AG04450 (cell line): ENCODE measurements at places on chromosomes 1 and 21. TPM values are rescaled to one million over a fixed set of nuclear protein-coding genes. Genes with fewer than 3 reads are reported as not detected.
A peak's percentile ranks its signal among the peaks of the same experiment; 100 is the strongest.

GRCh38 chr1:72915581-72915980 is 633.2 kb upstream of the NEGR1 start:
- DNase-seq = no peak

- DNase-seq = peak; percentile 58
Measured at GRCh38 chr1:16243936-16244649, 7.1 kb upstream of the CPLANE2 start.

DNA sequence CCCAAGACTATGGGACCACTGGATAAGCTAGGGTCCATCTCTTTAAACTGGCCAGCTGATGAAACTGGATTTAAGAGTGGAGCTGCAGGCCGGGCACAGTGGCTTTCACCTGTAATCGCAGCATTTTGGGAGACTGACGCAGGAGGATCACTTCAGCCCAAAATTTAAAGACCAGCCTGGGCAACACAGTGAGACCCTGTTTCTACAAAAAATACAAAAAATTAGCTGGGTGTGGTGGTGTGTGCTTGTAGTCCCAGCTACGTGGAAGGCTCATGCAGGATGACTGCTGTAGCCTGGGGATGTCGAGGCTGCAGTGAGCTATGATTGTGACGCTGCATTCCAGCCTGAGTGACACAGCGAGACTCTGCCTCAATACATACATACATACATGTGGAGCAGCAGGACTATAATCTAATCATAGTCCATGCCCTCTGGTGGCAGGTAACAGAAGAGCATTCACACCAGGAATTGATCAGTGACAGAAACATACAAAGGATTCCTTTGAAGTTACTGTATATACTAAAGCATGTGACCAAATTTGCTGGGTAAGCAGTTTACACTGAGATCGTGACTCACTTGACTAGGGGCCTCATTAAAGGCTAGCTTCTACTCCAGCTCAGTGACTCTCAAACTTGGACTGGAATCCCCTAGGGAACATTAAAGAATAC is 101.5 kb upstream of the SLFNL1 start:
- peak; percentile 72 for DNase-seq

DNA sequence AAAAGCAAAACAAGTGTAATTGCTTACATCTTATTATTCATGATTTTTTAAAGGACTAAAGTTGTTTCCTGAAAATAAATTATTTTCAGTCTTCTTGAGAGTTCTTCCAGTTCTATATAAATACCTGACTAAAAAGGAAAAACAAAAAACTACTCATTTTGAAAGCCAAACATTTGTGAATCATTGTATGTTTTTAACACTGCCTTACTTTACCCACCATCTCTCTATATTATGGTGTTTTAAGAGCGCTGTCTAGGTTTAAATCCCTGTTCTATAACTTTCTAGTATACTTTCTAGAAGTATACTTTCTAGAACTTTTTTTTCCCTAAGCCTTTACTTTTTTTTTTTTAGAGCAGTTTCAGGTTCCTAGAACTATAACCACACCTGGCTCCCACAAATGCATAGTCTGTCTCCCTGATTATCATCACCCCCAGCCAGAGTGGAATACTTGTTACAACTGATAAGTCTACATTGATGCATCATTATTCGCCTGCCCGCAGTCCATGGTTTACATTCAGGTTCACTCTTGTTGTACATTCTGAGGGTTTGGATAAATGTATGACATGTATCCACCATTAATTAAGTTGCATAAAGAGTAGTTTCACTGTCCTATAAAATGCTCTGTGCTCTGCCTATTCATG is 9.8 kb downstream of the RSBN1 start:
- DNase-seq = no peak

CHD5 gene
- polyA plus RNA-seq = 0.02 and 0.06 TPM in 2 replicates

PALMD gene
- polyA plus RNA-seq = 0.37 and 0.43 TPM in 2 replicates

GATAD2B gene
- polyA plus RNA-seq = 4.8 and 6.8 TPM in 2 replicates

NKAIN1 gene
- polyA plus RNA-seq = 0.05 and 0.09 TPM in 2 replicates
